ENCODE measurements at places on chromosomes 12 and 14. TPM values are rescaled to one million over a fixed set of nuclear protein-coding genes. Genes with fewer than 3 reads are reported as not detected.

RGS6 gene
- total RNA-seq = not detected

CHGA gene
- total RNA-seq = 0.18 TPM

REC8 gene
- 32.4 TPM for total RNA-seq

BICD1 gene
- 17.2 TPM for total RNA-seq

CRACR2A gene
- 40.6 TPM for total RNA-seq

SLC5A8 gene
- not detected for total RNA-seq

CLEC2B gene
- total RNA-seq = 60.0 TPM

ADAMTS20 gene
- not detected for total RNA-seq

KLHL33 gene
- total RNA-seq = 0.65 TPM

RASSF3 gene
- total RNA-seq = 155 TPM

PACS2 gene
- total RNA-seq = 86.9 TPM

CCDC196 gene
- not detected for total RNA-seq

GLIPR1L1 gene
- not detected for total RNA-seq

EIF2B1 gene
- 47.2 TPM for total RNA-seq

KRT74 gene
- 0.51 TPM for total RNA-seq

TAS2R19 gene
- 2.7 TPM for total RNA-seq

FGF6 gene
- total RNA-seq = not detected

TEP1 gene
- total RNA-seq = 71.5 TPM

HHIPL1 gene
- 0.23 TPM for total RNA-seq

FAM90A1 gene
- total RNA-seq = 0.40 TPM

LBHD2 gene
- not detected for total RNA-seq

SDS gene
- total RNA-seq = 0.26 TPM

PAWR gene
- 8.2 TPM for total RNA-seq

REP15 gene
- 0.46 TPM for total RNA-seq

EPYC gene
- total RNA-seq = not detected

DDIT3 gene
- total RNA-seq = 40.7 TPM

MTHFD1 gene
- total RNA-seq = 43.4 TPM

C12orf54 gene
- total RNA-seq = not detected

ATN1 gene
- 34.7 TPM for total RNA-seq

KRT72 gene
- 10.1 TPM for total RNA-seq

SLC15A4 gene
- 17.6 TPM for total RNA-seq

ISCU gene
- total RNA-seq = 129 TPM

TBX3 gene
- not detected for total RNA-seq

MON2 gene
- total RNA-seq = 69.6 TPM

A2M gene
- 3.9 TPM for total RNA-seq

CLEC9A gene
- not detected for total RNA-seq

KCNK10 gene
- total RNA-seq = not detected

TC2N gene
- 217 TPM for total RNA-seq

TAS2R46 gene
- total RNA-seq = 1.4 TPM

BHLHE41 gene
- total RNA-seq = not detected

HPD gene
- not detected for total RNA-seq

GDF3 gene
- total RNA-seq = not detected

GPD1 gene
- total RNA-seq = 1.1 TPM

ACACB gene
- total RNA-seq = 31.1 TPM

DIO2 gene
- not detected for total RNA-seq

PRB4 gene
- total RNA-seq = not detected

SLC24A4 gene
- not detected for total RNA-seq

EIF5 gene
- total RNA-seq = 239 TPM

TMEM132C gene
- 0.07 TPM for total RNA-seq

MIPOL1 gene
- total RNA-seq = 0.20 TPM

LRRC10 gene
- total RNA-seq = not detected

NGB gene
- total RNA-seq = not detected

Measured in T-cell (primary cell).